ENCODE measurements at places on chromosomes 6 and 20.

GRCh38 chr6:113809826-113810225 is 47.3 kb upstream of the MARCKS start:
- DNase-seq = no peak

- no peak for DNase-seq
Observed at GRCh38 chr6:49911252-49911651, 44.9 kb upstream of the CRISP1 start.

DNA sequence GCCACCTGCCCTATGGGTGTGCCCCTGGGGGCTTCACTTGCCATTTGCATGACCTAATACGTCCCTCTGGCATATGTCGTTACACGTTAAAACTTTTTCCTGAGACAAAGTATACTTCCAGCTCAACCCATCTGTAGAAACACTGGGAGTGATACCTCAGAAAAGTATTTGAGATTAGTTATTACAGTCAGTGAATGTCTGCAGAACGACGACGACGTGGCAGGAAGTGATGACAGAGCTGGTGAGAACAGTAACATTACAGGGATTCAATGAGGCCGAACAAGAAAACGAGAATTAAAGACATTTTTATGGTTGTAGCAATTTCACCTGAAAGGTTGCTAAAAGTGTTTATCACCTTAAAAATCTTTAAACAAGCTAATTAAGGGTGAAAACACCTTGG is 40.2 kb downstream of the SASH1 start:
- DNase-seq = no peak

GRCh38 chr20:14632906-14633305 is 295.5 kb upstream of the FLRT3 start:
- DNase-seq = no peak

DNA sequence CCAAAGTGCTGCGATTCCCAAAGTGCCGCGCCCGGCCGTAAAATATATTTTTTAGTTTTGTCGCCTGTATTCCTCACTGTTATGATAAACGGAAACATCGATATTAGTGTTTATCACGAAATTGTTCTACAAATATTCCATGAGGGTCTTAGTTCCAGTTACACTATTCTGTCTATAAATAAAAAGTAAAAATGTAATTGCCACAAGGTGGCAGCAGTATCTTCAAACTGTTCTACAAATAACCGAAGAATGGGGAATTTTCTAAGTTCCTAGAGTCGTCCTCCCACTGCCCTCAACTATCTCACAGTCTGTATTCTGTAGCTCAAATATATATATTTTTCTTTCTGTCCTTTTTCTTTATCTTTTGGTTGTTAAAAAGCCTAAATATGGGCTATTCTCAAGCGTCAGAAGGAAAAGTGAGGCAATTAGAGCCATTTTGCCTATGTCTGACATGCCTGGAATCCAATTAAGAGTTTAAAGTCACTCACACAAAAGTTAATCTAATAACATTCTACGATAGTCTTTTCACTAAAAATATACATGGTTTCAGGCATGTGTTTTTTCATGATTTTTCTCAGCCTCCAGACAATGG is 14.2 kb upstream of the FAM162B start:
- peak; percentile 5 for DNase-seq

DNA sequence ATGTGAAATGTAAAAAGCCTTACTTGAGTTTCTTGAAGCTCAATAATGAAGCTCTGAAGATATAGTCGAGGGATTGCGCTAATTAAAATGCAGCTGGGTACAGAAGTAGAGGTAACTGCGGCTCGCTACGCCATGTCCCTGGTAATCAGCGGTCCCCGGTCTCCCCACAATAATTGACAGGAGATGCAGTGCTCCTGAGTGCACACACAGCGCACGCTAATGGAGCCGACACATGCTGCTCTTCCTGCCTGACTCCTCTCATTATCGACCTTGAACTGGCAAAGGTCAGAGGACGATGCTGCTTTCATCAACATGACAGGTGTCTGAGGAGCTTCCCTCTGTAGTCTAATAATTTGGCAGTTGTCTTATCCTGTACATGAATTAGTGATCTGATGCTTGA is 365.9 kb downstream of the RNF144B start:
- no peak for DNase-seq

DNA sequence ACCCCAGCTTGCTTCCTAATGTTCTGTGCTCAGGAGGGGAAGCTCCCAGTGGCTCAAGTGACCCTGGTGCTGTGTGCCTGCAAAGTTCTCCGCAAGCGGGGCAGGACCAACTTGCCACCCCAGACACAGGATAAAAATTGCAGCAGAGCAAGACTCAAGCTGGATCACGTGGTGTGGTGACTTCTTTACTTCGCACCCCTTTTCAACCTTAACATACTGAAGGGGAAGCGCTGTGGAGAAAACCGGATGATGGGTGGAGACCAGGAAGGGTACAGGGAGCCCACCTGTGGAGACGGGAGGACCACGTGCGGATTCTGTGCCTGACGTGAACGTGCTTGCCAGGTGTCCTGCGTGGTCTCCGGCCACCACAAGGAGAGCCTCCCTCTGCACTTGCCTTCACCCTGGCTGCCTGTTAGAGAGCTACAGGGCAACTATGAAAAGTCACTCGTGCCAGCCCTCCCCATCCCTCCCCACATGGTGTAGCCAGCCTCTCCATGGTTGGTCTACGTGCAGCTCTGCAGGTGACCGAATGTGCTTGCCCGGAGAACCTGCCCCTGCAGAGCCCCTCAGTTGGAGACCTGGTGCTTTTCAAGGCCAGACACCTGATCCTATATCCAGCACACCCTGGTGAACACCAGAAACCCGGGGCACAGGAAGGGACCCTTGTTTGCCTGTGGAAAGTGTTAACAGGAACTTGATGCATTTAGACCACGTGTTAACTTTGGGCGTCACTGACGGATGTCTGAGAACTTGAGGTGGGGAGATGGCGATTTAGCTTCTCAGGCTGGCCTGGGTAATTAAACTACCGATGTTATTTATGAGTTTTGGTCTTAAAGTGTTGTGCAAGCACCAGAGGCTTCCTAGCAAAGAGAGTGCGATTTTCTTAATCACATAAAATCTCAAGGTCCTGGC is 23.9 kb upstream of the DACT2 start:
- no peak for DNase-seq

DNA sequence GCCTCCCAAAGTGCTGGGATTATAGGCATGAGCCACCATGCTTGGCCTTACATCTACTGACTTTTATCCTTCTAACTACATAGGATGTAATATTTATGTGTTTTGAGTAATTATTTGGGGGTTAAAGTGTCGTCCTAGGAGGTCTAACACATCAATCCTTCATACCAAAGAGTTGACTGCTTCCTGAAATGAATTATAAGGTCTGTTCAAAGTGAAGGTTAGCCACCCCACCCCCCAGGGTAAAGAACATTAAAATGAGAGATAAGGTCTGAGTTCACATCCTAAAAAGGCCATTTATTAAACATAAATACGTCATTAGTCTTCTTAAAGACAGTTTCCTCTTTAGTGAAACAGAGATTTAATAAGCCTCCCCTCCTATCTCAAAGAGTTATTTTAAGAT is 33.8 kb downstream of the TNFAIP3 start:
- no peak for DNase-seq

GRCh38 chr6:127824061-127824460 is 76.8 kb downstream of the THEMIS start:
- DNase-seq = no peak

DNA sequence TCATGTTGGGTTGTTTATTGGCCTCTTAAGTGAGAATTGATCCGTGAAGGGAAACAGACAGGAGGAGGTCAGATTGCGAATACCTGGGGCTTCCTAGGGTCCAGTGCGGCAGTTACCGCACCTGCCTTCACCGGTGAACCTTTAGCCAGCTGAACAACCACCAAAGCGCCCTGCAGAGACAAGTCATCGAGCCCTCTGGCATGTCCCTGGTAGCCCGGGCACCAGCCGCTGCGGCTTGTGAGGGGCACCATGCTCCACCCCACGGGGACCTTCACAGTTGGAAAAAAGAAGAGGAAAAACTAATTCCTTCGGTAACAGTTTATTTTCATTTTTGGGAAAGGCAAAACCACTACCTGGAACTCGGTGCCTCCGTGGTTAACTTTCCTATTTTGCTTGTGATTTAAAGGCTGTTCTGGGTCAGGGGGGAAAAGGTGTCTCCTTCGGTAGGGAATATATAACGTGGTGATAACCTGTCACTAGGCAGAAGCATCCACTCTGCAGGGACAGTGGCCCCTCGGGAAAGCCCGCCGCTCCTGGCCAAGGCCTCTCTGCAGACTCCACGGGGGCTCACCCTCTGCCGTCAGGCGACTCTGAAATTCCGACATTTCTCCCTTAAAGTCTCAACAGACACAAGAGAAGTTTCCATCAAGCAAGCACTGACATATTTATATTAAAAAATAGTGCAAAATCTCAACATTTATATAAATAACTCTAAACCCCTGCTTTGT is 30.7 kb upstream of the ZBP1 start:
- no peak for DNase-seq

GRCh38 chr6:38687043-38687353 is 15.9 kb downstream of the GLO1 start:
- DNase-seq = no peak

GRCh38 chr20:31918466-31919105 is 33.3 kb downstream of the PDRG1 start:
- no peak for DNase-seq

DNA sequence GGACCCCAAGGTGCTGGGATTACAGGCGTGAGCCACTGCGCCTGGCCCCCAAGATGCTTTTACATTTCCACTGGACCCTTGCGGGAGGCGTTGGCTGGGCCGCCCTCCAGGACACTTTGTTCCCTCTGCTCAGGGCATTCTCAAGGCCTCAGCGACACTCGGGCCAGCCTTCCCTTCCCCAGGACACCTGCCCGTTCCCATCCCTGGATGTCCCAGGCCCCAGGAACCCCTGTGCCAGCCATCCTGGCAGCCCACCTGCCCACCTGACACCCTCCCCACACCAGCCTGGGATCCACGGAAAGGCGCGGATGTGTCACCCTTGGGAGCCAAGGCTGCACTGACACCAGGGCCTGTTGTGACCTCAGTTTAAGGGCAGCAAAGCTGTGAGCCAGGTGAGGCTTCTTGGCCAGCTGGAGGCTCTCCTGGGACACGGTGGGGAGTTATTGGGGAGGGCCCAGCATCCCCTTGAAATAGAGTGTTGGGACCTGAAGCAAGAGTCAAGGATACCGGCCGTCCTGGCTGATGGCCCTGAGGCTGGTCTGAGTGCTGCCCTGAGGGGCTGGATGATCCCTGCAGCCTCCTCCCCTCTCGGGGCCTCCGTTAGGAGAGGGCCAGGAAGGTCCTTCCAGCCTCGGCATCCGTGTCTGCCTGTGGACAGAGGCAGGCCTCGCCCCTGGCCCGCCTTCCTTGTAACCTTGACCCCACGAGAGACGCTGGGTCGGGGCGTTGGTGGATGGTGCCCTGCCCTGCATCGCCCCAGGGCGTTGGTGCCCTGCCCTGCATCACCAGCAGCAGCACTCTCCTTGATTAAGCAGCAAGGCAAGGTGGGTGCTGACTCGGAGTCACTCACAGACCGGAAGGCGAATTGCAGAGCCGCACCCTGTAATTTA is 84.2 kb upstream of the BHLHE23 start:
- no peak for DNase-seq

GRCh38 chr20:31835977-31836852 is 9.2 kb downstream of the FOXS1 start:
- peak; percentile 48 for DNase-seq

GRCh38 chr6:156787569-156788492 is 10.7 kb downstream of the ARID1B start:
- no peak for DNase-seq

- DNase-seq = no peak
Observed at GRCh38 chr6:23980965-23981364, 145.1 kb upstream of the NRSN1 start.

DNA sequence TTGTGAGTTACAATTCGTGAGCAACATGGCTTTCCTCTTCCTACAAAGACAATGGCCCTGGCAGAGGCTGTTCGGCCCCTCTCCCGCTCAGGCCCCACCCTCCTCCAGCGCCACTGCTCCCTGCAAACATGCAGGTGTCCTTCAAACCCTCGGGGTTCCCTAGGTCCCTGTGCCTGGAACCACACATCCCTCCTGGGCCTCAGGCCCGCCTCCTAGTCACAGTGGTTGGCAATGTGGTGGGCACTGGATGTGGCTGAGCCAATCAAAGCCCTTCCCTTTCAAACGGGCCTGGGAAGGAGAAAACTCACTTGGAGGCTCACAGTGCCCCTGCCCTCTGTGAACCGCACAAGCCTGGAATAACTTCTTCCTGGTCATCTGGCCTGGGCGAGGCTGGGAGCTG is 147.2 kb downstream of the TFAP2C start:
- no peak for DNase-seq

GRCh38 chr6:141510803-141511202 is 621.9 kb upstream of the GJE1 start:
- no peak for DNase-seq

- DNase-seq = no peak
Observed at GRCh38 chr20:63625771-63626423, 1.0 kb downstream of the GMEB2 start.

- peak; percentile 41 for DNase-seq
Observed at GRCh38 chr6:128641703-128642102, 121.3 kb upstream of the PTPRK start.

GRCh38 chr6:49514571-49515484 is 15.1 kb downstream of the GLYATL3 start:
- no peak for DNase-seq

DNA sequence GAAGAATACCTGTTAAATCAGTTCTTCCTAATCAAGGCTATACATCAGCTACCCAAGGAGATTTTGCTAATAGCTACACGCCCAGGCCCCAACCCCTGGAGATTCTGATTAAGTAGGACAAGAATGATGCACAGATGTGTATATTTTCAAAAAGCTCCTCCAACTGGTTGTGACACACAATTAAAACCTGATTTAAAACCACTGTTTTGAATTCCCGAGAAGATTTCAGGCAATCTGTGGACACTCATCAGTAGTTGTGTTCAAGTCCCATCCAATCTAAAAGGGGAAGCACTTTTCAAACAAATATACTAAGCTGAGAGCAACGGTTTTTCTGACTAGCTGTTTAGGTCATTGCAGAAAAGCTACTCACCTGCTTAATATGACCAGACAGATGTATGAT is 118.9 kb upstream of the NHSL1 start:
- DNase-seq = no peak

- DNase-seq = no peak
Observed at GRCh38 chr6:5665173-5665572, 341.6 kb downstream of the NRN1 start.

DNA sequence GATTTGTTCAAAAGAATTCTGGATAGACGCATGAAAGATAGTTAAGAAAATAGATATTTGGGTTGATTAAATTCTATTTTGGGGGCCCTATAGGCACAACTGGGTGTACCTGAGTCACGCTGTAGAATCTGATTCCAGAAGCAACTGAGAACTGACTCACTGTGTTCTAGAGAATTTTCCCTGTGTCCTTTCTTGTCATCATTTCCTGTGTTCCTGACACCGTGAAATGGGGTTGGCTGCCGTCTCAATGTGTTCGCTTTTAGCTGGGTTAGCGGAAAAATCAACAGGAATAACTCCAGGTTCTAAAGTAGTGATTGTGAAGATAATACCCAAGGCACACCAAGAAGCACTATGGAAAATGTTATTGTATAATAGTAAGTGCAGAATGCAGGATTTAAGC is 5.0 kb downstream of the GCNT2 start:
- DNase-seq = no peak

- no peak for DNase-seq
Observed at GRCh38 chr6:100152201-100152600, 158.2 kb upstream of the MCHR2 start.

- no peak for DNase-seq
Observed at GRCh38 chr20:37575884-37576283, 48.2 kb upstream of the BLCAP start.

GRCh38 chr20:37796121-37796520 is 102.3 kb downstream of the CTNNBL1 start:
- no peak for DNase-seq

GRCh38 chr6:126040826-126041225 is 54.5 kb downstream of the TRMT11 start:
- DNase-seq = no peak

Measured in fibroblast of skin of left quadriceps (primary cell).